ENCODE measurements at places on chromosomes 3 and 15.

GRCh38 chr3:173465112-173465511, 67.6 kb downstream of the NLGN1 start:
- DNase-seq = no peak

DNA sequence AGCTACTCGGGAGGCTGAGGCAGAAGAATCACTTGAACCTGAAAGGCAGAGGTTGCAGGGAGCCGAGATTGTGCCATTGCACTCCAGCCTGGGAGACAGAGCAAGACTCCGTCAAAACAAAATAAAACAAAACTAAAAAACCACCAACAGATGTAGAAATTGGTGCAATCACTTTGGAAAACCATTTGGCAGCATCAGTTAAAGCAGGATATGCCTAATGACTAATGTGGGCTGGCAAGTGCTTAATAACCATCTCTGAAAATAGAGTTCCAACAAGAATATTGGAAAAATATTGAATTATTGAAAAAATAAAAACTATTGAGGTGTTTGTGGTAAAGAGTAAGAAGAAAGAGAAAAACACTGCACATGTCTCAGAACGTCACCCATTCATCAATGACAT, 16.1 kb upstream of the RTP3 start:
- DNase-seq = no peak

- no peak for DNase-seq
These were observed 69.1 kb downstream of the MAGEF1 start for GRCh38 chr3:184642631-184643285.

GRCh38 chr3:41202834-41203345, 3.6 kb downstream of the CTNNB1 start:
- no peak for DNase-seq

DNA sequence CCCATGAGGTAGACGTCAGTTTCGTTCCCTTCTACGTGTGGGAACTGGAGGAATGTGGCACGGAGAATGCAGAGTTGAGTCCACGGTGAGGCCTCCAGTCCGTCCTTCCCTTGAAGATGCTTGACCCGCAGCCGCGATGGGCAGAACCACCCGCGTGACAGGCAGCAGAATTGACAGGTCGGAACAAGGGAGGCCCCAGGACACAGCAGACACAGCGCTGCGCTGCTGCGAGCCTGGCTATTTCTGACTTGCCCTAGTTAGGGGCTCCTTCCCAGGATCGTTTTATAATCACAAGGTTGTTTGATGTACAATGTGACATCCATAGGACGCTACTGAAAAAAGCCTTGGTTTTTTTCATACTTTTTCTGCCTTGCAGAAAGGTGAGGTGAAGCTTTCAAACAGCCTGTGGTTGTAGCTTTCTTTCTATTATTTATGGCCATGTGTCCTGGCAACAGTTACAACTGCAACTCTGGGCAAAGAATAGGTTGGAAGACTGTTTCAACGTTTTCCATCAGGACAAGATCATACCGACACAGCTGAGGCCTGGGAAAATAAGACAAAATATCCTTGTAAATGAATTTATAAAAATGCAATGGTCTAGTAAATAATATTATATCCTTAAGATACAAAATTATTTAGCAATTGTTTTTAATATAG, 9.6 kb upstream of the TMEM41A start:
- no peak for DNase-seq

GRCh38 chr15:39591896-39592315, 11.0 kb downstream of the THBS1 start:
- DNase-seq = no peak

DNA sequence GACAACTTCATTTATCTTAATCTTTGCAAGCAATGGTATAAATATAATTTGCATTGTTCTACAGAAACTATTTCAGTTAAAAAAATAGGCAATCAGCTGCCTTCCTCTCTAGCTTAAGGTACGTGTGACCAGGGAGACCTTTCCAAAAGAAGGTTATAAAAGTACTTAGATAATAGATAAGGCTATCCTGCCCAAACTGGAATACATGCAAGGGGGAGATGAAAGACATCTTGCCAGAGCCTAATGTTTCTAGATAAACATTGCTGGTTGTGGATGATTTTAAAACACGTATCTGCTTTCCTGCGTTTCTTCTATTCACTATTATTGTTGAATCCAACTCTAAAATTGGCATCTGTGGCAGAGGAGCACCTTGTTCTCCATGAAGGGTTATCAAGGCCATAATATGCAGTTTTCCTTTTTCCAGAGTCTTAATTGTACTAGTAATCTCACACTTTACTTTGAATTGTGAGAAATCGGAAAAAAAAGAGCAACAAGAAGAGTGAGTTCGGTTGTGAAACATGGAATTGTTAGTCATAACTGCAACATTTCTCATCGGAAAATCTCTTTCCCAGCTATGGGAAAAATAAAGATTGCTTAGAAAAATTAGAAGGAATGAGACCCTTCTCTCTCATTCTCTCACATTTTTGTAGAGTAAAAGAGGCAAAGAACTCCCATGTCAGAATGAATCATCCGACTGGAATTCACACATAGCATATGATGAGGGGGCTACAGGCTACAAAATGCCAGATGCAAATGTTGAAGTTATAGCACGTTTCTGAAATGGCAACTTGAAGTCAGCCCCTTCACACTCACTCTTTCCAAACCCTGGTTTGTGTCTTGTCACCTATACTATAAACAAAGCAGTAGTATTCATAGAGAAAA, 936.1 kb upstream of the NR2F2 start:
- no peak for DNase-seq

- no peak for DNase-seq
These were observed 803.3 kb downstream of the DIPK2A start for GRCh38 chr3:144774897-144775296.

- peak; percentile 98 for DNase-seq
These were observed at the start of gene VPS13C for GRCh38 chr15:62060113-62060895. VPS13C (minus strand) TSS chr15:62060447; CDS start chr15:62060374, 73 bp downstream.

GRCh38 chr3:116067326-116067725, 378.0 kb downstream of the LSAMP start:
- no peak for DNase-seq

- DNase-seq = no peak
These were observed 47.9 kb downstream of the PIK3CB start for GRCh38 chr3:138786788-138787271.

- no peak for DNase-seq
These were observed 247.4 kb downstream of the MCTP2 start for GRCh38 chr15:94478763-94479162.

GRCh38 chr3:86245360-86245759, 745.6 kb downstream of the VGLL3 start:
- DNase-seq = no peak

DNA sequence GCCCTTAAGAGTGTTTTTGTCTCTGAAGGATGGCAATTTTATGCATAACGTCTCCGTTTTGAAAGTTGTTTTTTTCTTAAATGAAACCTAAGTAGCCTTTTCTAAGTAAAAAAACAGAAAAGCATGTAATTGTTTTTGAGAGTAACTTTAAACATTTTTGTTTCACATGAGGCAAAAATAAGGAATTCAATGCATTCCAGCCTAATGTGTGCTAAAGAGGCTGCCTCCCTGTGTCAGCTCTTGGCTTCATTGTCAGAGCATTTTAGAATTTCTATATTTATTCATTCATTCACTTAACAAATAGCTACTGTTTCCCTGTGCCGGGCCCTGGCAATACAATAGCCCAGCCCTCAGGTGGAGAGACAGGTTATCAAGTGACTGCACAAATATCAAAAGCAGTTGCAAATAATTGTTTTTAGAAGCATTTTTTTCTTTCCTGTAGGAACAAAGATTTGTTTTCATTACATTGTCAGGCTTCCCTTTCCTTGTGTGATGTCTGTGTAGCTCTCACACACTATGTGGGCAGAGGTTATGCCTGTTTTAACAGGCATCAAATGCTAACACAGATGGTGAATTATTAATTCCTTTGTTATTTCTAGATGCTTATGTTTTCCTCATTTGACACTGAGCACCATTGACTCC, 81.9 kb downstream of the CCK start:
- no peak for DNase-seq

GRCh38 chr3:183074261-183074660, 25.0 kb downstream of the MCCC1 start:
- no peak for DNase-seq

- DNase-seq = peak; percentile 50
These were observed 2.2 kb upstream of the DCAF1 start for GRCh38 chr3:51501833-51502561.

GRCh38 chr3:50050361-50050760, 38.4 kb upstream of the RBM5 start:
- DNase-seq = no peak

GRCh38 chr3:102066470-102066869, 217.2 kb downstream of the NFKBIZ start:
- DNase-seq = no peak

DNA sequence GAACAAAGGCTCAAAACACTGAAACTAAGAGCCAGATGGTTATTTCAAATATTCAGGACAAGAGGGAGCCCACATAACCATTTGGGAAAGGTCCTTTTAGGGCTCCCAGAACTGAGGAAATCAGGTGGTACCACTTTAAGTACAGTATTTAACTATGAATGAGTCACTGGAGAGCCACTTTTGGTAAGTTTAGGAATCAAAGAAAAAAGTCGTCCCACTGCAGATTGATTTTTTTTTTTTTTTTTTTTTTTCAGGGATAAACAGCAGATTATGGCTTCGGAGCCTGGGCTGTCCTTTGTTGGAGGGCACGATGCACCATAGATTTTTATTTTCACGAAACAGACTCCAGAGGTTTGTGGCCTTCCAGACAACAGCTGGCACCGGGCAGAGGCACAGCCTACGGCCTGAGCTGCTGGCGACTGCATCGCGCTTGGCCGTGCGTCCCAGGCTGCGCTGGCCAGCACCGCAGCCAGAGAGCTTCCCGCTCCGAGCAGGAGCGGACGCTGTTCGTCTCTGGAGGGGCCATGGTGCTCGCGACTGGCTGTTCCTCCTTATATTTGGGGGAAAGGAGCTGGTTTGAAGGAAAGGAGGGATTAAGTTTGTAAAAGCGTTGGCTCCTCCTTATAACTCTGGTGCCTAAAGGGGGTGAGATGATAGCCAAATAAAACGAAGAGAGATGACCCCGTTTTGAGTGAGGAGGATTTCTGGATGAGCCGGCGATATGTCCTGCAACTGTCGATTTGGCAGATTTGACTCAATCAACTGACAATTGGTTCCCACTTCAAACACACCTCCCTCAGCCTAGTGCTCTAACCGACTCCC, 152.9 kb upstream of the GOLIM4 start:
- peak; percentile 38 for DNase-seq

DNA sequence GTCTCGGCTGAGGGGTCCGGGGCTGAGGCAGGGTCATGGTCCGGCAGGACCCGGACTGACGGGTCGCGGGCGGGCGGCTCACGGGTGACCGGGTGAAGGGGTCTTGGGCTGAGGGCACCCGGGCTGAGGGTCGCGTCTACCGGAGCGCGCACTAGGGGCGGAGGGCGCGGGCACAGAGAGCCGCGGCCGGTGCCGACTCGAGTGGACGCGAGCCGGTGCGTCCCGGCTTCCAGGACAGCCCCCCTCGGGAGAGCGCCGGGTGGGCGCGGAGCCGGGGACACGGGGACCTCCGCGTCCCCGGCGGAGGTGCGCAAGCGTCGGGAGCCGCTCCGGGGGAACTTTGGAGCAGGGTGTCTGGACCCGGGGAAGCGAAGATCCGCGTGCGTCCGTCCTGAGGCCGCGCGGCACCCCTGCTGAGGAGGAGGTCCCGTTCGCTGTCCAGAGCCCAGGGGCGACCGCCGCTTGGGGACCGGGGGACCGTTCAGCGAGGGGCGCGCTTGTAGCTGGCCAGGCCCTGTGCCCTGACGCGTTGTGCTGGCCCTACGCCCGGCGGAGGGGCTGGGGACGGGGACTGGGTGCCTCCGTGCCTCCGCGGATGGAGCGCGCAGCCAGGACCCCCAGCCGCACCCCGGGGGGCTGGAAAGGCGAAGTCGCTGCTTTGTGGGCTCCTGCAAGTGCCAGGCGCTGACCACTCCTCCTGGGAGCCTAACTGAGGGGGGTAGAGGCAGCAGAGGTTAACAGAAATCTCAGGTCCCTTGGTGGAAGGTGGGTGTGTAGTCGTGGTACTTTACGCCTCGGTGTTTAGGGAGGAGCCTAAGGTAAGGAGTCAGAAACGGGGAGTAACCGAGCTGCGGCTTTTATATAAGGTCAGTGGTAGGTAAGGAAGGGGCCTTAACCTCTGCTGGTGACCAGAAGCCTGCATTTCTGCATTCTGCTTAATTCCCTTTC, at the start of gene PPARG:
Gene PPARG (plus strand): TSS at position 889 of the 948 bp plus-strand sequence. CDS start 90,642 bp downstream, outside the sequence.
- DNase-seq = no peak

DNA sequence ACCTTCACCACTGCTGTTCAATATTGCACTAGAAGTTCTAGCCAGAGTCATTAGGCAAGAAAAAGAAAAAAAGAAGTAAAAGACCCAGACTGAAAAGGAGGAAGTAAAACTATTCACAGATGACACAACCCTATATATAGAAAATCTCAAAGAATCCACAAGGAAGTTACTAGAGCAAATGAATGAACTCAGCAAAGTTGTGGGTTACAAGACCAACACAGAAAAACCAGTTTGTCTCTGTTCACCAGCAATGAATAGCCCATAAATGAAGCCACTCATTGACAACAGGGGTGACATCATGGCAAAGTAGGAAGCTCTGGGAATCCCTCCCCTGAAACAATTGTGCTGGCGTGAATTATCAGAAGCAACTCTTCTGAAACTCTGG, 4.6 kb downstream of the CFAP100 start:
- DNase-seq = peak; percentile 38

DNA sequence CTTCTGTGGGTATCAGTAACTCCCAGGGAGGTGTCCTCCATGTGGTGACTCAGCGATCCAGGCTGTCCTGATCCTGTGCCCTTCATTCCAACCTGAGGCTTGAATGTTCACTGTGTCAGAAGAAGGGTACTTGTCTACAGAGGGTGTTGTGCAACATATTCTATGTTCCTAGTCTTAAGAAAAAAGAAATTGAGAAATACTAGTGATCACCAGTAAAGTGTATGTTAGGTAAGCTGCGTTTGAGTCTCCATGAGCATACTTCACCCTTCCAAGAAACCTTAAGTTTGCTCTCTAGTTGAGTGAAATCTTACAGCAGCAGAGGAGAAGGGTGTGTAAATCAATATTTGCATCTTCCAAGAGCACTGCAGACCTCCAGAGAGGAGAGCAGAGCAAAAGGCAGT, 122.2 kb upstream of the SLC24A5 start:
- DNase-seq = no peak

GRCh38 chr15:40006646-40007045, 32.3 kb downstream of the SRP14 start:
- no peak for DNase-seq

DNA sequence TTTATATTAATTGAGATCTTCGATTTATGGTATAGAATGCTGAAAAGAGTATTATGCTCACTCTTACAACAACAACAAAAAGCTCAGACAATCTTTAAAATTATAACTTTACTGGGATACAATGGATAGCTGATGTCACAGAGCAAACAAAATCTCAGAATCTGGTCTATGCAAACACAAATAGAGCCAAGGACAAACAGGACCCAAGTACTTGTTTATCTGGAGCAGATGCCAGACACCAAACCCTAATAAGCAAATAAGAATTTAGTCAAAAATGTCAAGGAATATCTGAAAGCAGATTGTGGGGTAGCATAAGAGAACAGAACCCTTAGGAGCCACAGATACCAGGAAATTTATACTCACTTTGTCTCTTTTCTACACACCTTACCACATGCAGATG, 302.2 kb downstream of the CGGBP1 start:
- DNase-seq = no peak

GRCh38 chr15:76996076-76996525, 1.2 kb downstream of the PSTPIP1 start:
- DNase-seq = no peak

GRCh38 chr3:185504636-185505035, 5.8 kb upstream of the TMEM41A start:
- no peak for DNase-seq

- no peak for DNase-seq
These were observed 297.9 kb downstream of the RYR3 start for GRCh38 chr15:33608714-33609113.

GRCh38 chr3:190524942-190525341, 11.1 kb downstream of the IL1RAP start:
- DNase-seq = no peak

All from GM06990 (cell line).